ENCODE measurements at places on chromosomes 13 and 19.

GRCh38 chr13:111957913-111958450, 109.0 kb upstream of the SOX1 start:
- no peak for DNase-seq

DNA sequence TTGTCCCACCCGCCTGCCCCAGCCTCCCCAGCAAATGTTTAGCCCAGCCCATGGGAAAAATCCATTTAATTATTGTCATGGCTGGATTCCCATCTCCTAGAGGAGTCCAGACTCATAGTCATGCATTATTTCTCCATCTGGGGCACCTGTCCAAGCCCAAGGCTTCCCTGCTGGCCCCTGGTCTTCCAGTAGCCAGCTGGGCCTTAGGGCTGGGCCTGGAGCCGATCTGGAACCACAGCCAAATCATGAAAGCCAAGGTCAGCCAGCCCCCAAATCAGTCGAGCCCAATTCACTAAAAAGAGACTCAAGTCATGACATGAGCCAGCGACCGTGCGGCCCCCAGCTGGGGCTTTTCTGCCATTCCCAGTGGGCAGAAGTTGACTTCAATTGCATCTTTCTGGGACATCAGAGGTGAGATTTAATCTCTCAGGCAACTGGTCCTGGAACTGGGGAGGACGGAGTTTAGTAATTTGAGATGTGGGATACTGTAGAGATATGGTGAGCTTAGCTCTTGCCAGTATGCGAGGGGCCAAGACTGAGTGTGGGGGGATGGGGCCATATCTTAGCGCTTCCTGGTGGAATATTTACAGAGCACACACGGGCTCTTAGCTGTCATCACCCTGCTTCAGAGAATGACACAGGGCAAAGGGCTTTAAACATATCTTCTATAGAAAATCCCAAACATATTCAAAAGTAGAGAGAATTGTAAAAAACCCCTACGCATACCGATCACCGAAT, 9.4 kb upstream of the PGLYRP2 start:
- DNase-seq: no peak

- peak; percentile 67 for DNase-seq
These were observed 1.5 kb downstream of the ERF start for GRCh38 chr19:42253245-42254088.

GRCh38 chr13:77476456-77476855, 59.0 kb upstream of the SCEL start:
- DNase-seq: no peak

DNA sequence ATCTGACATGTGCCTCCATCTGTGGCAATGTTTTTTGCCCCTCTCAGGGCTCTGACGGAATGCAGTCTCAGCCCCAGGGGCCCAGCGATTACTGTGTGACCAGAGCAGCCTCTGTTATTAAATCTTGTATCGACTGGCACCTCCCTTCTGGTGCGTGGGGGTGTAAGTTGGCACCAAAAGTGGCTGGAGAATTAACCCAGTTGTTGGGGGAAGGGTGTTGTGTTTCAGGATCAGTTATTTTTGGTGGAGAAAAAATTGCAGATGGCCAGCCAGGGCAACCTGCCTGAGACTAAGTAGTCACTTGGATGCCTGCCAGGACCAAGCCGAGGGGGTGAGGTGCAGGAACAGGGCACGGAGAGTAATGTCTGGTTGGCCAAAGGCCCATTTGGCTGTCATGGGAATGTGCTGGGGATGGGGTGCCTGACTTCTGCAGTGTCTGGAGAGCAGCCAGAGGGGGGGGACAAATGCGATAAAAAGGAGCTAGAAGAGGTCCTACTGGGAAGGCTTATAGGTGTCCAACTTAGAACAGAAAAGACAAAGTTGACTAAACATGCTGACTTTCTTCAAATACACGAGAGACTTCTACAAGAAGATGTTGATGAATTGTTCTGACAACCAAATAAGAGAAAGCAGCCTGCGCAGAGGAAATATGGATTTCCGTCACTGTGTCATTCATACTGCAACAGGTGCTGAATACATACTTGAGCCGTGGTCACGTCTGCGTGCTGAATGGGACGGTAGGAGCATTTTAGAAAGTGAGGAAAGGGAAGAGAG, 69.8 kb downstream of the SIAH3 start:
- peak; percentile 77 for DNase-seq

- no peak for DNase-seq
These were observed 863.6 kb upstream of the MIR17HG start for GRCh38 chr13:90483906-90484305.

DNA sequence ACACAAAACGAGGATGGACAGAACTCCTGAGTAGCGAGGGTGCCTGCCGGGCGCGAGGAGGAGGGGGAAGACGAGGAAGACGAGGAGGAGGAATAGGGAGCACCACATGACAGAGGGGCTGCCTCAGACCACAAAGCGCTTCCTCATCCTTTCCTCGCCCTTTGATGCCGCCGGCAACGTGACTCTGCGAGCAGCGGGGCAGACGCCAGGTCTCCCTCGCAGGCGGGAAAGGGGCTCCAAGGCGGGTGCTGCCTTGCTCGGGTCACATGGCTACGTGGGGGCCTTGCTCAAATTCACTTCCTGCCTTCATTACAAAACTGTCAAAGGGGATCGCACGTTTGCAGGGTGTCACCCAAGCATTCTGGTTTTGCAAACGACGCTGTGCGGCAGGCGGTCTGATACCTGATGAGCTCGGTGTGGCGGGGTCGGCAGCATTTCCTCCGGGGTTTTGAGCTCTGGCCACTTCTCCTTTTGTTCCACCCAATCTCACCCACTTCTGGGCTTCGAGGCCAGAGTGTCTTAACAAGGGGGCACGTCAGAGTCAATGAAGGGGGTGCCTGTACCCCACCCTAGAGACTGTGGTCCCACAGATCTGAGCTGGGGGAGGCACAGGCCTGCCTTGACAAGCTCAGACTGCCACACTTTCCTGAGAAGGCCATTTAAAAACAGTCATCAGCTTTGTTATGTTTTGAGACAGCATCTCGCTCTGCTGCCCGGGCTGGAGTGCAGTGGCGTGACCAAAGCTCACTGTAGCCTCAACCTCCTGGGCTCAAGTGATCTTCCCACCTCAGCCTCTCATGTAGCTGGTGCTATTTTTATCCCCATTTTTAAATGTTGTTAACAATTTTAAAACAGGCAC, 14.9 kb downstream of the MAP2K2 start:
- DNase-seq: no peak

- peak; percentile 50 for DNase-seq
These were observed 2.9 kb downstream of the CYP2S1 start for GRCh38 chr19:41195675-41196497.

DNA sequence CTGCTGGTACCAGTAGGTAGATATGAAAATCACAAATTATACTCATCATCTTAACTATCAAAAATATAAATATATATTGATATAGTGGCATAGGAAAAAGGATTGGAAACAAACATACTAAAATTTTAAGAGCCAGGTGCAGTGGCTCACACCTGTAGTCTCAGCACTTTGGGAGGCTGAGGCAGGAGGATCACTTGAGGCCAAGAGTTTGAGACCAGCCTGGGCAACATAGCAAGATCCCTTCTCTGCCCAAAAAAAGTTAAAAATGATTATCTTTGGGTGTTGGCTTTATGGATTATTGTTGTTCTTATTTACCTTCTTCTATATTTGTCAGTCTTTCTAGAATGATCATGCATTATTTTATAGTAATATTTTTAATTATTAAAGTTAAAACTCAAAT, 53.4 kb downstream of the FLT1 start:
- DNase-seq: no peak

- peak; percentile 56 for DNase-seq
These were observed 16.4 kb upstream of the C19orf33 start for GRCh38 chr19:38287604-38288003.

DNA sequence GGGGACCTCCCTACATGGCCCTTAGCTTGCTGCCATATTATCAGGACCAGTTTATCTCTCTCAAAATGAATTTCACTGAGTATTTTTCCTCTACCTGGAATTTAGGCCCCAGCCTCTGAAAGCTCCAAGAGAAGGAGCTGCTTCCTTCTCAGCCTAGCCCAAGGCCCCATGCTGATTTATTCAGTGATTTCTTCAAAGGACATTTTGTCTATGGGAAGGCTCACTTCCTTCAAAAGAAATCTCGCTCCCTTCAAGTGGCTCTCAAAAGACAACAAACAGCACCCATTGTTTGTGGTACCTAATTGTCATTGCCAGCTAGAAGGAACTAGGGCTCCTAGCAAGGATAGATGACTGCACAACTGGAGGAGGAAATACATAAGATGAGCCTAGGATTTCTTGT, 172.4 kb downstream of the SLC7A1 start:
- DNase-seq: no peak

DNA sequence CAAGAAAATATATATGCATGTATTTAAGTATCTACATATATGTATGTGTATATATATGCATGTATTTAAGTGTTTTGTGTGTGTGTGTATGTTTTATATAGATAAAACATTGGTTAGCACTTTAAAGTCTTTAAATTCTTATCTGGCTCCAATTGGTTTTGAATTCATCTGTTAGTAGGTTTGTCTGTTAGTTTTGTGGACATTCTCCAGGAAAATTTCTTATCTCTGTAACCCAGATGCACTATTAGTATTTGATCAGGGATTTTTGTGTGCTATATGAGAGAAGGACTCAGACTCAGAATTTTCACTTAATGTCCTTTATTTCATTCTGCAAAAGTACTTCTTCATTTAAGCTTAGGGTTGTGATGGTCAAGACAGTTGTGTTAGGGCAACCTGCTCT, 103.1 kb downstream of the ITGBL1 start:
- no peak for DNase-seq

GRCh38 chr19:2027361-2027760, 11.8 kb upstream of the BTBD2 start:
- DNase-seq: peak; percentile 64

GRCh38 chr19:16051254-16052025, 24.9 kb upstream of the TPM4 start:
- no peak for DNase-seq

- DNase-seq: no peak
These were observed 213.6 kb downstream of the FOXO1 start for GRCh38 chr13:40452741-40453334.

DNA sequence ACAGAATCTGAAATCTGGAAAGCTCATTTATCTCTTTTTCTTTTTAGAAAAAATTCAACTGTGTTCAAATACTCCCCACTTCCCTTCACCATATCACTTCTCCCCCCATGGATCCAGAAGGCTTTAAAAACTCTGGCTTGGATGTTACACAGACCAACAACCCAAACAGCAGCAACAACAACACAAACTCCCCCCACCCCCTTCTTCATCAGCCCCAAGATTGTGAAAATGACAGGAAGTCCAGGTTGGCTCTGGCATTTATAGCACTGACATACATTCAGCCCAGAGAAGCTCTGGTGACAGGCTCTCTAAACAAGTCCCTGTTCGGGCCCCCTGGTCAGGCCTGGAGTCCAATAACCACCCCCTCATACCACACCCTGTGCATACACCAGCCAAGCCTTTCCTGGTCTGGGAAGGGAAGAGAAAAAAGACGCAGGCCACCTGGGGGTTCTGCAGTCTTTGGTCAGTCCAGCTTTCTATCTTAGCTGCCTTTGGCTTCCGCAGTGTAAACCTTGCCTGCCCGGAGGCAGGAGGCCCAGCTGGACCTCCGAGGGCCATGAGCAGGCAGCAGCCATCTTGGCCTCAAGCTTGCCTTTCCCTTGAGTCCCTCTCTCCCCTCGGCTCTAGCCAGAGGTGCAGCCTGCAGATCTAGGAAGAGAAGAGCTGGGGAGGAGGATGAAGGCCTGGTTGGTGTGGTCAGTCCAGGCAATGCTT, 6.8 kb downstream of the CDX2 start:
- DNase-seq: no peak

- no peak for DNase-seq
These were observed 245.5 kb upstream of the TSHZ3 start for GRCh38 chr19:31594701-31595100.

DNA sequence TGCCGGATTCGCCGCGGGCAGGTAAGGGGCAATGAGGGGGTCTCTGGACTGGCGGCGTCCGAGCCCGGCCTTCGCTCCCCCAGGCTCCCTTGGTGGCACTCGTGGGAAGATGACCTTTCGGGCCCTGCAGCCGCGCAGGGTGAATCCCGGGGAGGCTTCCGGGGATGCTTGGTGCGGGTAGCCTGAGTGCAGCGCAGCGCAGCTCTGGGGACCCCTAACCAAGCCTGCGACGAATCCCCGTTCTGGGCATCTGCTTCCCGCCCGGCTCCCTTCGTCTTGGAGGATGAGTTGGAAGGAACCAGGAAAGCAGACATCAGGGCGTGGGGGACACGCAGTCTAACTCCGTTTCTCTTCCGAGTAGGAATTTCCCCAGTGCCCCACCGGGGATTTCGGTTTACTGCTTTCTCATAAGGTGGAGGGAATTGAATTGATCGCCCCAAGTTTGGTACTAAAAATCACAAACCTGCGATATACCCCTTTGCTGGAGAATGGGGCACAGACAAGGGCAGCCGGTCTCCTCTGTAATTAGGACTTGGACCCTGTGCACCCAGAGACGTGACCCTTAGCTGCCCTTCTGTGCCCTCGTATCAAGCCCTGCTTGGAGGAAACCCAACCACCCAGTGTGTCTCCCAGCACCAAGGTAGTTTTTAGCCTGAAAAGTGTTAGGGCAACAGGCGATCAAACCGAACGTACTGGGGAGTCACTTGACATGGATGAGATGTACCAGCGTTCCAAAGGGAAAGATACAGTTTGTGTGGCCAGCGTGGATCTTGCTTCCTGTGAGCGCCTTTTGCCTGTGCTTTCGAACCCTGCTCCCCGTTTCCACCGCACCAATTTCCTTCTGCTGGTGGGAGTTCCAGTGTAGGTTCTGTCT, 1.0 kb downstream of the GPC5 start:
- DNase-seq: no peak

GRCh38 chr19:51668216-51668615, 21.6 kb upstream of the SIGLEC14 start:
- no peak for DNase-seq

GRCh38 chr19:14328406-14328805, 52.8 kb upstream of the ADGRE5 start:
- no peak for DNase-seq

- no peak for DNase-seq
These were observed 137.4 kb upstream of the SLITRK5 start for GRCh38 chr13:87533776-87534175.
